ENCODE measurements at places on chromosomes 1 and 21.

DNA sequence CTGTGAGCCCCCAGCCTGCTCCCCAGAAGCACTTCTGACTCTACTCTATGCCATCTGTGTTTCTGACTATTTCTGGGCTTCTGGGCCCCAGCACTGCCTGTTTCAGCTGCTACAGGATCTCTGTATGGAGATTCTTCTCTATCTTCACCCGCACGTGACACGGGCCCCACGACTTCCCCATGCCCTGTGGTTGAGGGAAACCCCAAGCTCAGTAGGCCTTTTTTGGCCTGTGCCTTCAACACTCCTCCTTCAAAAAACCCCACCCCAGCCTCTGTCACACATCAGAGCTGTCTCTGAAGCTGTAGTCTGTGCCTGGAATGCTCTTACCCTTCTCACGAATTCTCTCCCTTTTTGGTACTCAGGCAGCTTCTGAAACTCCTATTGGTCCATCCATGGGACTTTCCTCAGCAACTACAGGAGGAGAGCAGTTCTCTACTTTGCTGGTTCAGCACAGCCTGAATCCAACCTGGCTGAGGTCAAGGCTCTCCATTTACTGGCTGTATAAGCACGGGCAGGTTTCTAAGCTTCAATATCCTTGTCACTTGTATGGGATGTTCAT lies 2.0 kb upstream of the NID1 start:
- DNase-seq = no peak

DNA sequence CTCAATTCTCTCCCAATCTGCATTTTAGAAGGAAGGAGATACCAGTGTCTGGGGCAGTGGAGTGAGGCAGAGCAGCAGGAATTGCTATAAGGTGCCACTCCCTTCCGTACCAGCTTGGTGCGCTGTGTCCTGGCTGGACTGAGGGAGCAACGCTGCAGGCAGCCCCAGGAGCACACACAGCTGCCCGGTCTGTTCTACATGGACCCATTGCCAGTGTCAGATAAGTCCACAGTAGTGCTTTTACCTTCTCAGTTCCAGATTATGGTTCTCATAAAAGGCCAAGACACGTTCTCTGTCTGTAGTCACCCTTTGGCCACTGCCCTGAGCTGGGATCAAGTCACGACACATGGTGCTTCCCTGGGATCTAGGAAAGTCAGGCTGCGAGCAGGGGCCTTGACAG lies 44.1 kb upstream of the BARHL2 start:
- no peak for DNase-seq

DNA sequence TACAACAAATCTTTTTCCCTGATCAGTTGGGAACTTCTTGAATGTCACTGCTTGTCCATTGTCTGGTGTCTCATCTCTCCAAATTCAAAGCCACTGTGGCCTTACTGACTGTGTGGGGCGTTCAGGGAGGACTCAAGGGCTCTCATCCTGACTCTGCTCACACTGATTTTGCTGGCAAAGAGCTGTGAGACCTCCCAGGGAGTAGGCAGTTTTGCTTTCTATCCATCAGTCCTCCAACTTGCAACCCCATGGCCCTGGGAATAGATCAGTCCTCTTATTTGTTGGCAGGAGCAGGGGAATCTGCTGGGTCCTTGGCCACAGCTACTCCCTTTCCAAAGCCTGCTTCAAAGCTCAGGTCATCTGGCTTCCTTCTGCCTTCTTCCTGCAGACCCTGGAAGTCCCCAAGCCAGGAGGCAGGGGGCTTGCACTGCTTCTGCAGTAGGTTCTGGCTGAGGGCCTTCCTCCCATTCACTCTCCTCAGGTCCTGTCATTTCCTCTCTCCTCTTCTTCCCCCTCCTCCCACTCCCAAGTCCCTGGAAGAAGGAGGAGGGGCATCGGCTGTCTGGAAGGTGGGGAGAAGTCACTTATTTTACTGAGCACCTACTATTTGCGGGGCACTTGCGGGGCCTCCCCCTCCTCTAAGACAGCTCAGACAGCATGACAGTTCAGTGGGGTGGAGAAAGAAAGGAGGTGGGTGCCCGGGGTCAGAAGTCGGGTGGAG lies 876 bp upstream of the NAV1 start:
- no peak for DNase-seq

- DNase-seq = no peak
These were observed 201.0 kb downstream of the LYPLAL1 start for GRCh38 chr1:219374636-219375035.

DNA sequence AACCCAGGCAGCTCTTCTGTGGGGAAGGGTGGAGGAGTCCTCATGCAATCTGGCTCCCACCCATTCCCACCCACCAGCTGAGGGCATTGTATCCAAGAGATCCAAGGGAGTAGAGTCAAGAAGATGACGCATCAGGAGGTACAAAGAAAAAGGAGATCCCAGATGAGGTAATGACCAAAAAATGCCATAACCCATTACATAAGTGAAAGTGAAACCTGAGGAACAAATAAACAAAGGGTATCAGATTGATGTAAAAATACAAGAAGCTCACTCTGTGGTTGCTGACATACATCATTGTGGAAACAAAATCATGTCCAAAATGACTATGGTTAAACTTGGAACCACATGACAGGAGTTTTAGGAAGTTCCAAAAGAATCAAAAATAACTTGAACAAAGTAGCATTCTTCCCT lies 42.5 kb downstream of the CCN1 start:
- no peak for DNase-seq

- no peak for DNase-seq
These were observed 203.5 kb upstream of the NEGR1 start for GRCh38 chr1:72485801-72486200.

DNA sequence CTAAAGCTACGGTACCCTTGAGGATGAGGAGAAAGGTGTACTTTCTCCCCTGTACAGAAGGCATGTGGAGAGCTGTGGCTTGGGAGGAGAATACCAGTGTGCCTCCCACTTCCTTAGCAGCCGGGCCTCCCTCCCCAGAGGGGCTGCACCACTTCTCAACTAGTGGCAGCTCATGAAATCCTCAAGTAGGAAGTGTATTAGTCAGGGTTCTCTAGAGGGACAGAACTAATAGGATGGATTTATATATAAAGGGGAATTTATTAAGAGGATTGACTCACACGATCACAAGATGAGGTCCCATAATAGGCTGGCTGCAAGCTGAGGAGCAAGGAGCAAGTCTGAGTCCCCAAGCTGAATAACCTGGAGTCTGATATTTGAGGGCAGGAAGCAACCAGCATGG lies 53.1 kb upstream of the PPP2R5A start:
- no peak for DNase-seq

GRCh38 chr1:29970747-29971325 lies 734.5 kb downstream of the PTPRU start:
- no peak for DNase-seq

DNA sequence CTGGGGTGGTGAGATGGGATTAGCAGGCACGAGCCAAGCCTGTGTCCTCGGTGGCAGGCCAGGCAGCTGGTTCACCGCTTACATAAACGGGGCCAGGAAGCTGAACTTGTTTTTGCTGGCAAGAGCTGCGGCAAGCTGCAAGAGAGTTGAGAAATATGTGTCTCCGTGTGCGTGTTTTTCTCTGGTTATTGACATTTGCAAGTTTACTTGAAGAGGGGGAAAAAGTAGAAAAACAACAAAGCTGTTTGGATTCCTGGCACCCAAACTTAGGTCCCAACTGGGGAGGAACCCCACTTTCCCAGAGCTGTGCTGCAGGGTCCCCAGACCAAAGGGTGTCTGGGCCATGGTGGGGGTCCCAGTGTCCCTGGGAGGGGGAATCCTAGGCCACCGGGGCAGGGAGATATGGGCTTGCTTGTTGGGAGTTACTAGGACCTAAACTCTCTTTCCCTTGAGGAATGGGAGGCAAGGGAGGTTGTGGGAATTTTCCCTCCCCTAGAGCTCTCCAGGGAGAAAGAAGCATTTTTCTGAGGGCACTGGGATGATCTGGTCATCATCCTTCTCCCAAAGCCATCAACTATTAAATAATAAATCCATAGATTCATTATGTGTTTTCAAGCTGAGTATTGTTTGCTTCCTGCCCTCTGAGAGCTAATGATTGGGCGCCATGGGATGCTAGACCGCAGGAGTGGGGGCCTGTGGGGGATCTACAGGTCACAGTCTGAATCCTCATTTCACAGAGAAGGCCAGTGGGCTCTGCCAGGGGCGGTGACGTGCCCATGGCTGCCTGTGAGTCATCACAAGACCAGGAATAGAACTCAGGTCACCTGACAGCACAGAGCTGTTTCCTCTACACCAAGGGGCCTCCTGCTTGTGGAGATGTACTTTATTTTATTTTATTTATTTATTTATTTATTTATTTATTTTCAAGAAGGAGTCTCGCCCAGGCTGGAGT lies 14.8 kb downstream of the IL6R start:
- no peak for DNase-seq

- no peak for DNase-seq
These were observed 73.9 kb upstream of the USP24 start for GRCh38 chr1:55289042-55289441.

- DNase-seq = no peak
These were observed 21.3 kb downstream of the RGS4 start for GRCh38 chr1:163090321-163090945.

GRCh38 chr1:15876357-15877055 lies 29.0 kb downstream of the SPEN start:
- DNase-seq = no peak

DNA sequence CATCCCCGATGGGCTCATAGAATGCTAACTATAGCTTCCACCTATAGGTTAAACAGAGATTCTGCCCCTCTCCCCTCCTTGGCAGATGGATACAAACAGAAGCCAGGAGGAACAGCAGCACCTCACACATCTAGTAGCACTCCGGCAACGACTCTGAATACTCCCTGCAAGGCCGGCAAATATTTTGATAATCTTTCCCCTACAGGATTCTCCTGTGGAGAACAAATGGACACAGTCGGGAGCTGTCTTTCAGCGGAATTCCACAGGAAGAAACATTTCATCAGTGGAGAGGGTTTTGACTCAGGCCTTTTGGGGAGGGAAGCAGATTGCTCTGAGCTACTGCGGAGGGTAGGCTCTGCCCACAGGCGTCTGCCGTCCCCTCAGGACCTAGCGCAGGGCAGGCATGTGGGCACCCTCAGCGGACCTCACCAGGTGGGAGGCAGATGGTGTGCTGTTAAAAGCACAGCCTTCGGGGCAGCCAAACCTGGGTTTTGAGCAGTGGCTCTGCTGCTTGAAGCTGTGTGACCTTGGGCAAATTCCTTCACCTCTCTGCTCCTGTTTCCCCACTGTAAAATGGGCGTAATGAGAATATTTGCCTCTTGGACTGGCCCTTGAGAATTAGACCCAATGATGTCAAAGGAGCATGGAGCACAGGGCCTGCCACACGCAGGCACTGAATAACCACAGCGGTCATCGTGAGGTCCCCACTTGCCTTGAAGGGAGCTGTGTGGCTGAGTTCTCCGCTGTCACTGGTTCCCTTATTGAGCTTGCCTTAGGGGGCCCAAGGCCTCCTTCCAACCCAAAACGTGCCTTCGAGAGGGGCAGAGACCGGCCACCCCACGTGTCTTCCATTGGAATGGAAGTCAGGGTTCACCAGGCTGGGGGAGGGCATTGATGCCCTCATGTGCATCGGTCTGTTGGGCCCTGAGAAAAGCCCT lies 19.2 kb upstream of the BCAR3 start:
- no peak for DNase-seq

DNA sequence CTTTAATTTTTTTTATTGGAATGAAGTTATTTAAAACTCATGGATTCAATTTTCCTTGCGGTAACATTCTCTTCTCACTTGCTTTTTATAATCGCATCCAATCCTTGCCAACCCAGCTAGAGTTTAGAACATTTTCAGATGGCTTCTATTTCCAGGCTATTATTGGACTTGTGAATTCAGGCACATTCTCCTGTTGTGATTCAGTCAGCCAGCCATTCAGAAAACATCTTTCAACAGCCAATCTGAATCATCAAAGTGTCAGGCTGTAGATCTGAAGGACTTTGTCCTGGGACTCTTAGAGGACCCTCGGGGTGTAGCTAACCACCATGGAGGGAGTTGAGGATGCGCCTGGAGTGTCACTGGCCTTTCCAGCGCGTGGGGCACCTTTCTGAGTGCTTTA lies 92.4 kb downstream of the PRDM2 start:
- DNase-seq = no peak

- no peak for DNase-seq
These were observed 1.5 kb downstream of the ATP1A1 start for GRCh38 chr1:116374353-116375147.

DNA sequence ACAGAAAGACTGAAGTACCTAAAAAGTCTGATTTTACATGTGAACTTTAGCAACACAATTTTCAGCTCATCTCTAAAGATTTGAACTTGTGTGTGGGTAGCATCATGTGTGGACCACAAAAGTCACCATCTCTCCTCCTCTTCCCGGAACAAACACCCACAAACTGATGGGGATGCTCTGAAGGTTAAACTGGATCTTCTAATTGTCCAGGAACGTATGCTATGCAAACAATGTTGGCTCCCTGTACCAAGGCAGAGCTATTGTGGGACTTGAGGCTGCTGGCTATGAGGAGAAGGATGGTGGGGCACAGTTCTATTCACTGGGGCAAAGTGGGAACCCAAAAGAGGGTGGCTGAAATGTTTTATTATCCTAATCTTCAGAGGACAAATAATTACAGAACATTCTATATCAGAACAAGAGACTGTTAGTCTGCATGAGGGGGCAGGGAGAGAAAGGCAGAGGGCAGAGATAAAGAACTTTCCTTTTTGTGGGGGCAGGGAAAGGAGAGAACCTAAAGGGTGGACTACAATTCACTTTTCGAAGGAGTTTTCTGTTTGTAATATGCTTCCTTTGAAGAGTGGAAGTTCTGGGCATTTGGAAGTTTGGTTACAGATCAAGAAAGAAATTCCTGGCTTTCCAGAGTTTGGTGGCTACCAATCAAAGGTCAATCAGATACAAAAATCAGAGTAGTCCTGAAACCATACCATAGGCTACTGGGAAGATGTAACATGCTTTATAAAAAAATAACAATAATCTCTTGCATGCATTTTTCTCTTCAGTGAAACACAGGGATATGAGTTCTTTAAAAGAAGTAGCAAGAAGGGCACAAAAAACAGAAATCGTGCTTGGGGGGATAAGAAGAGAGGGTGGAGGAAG lies 62.9 kb downstream of the GADD45A start:
- DNase-seq = no peak

DNA sequence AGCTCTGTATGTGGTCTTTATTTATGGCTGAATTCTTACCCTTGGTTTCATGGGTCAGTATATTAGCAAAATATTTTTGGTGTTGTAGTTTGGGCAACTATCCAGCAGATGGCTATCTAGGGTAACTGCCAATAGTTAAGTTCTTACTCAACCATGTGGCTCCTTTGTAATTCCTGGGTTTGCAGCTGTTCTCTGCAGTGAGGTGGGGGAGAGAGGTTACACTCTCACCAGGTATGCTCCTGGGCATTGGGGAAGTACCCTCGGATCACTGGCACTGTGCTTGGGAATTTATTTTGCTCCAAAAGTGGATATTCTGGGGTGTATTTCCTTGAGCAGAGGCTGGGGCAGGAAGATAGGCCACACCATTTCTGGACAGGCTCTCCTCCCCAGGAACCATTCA lies 436.7 kb upstream of the TMPRSS15 start:
- DNase-seq = no peak

- no peak for DNase-seq
These were observed 15.7 kb downstream of the FHAD1 start for GRCh38 chr1:15262706-15263105.

GRCh38 chr1:67586596-67586995 lies 98.4 kb upstream of the GADD45A start:
- no peak for DNase-seq

All from NCI-H1930 (cell line).